ENCODE measurements at places on chromosomes 16 and 17. TPM values are rescaled to one million over a fixed set of nuclear protein-coding genes. Genes with fewer than 3 reads are reported as not detected.

DNA sequence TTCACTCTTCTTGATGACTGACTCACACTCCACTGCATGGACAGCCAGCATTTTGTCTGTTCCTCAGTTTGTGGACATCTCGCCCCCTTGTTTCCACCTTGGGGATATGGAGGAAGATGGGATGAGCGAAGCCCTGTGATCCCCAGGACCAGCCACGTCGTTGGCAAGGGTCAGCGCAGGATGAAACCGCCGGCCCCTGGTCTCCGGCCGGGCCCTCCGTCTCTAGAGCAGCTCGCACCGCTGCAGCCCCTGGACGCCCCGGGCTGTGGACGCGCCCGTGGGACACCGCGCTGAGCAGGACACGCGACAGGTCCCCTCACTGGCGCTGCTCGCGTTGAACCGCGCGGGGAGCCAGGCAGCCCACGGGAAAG, 604 bp upstream of the ZC3H18 start:
- H3K27me3 ChIP-seq = no peaks in the 10 kb centered on the region
- peak overlapping the region; percentile 81 for H3K27ac ChIP-seq

DNA sequence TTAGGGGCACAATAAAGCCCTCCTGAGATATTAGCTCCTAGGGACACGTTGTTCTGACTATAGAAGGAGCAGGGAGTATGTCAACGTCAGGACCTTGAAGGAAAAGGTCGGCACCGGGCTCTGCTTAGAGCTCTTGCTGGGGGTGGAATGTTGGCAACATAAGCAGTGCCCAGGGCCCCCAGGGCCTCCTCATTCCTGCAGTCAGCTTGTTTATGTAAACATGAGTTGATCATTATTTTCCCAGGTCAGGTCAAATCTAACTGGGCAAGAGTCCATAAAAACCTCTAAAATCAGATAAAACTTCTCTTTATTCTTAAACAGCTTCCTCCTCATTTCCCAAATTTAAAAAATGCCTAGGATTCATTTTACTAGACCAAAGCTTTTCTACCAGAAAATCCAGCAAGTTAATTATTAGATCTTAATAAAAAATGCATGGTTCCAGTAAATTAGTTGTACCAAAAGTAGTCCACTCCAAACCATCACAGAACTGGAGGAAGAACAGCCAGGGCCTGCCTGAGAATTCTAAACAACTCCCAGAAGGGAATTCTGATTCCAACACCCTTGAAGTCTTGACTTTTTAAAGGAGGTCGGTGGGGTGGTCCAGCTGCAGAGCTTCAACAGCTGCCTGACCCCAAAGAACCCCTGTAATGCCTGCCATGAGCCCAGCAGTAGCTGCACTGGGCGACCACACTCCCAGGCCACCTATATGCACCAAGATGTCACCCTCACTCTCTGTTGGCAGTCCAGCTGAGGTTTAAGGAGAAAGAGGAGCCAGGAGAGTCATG, 54.3 kb downstream of the AMFR start:
- H3K27me3 ChIP-seq = no peaks in the 10 kb centered on the region
- H3K36me3 ChIP-seq = no peaks in the 10 kb centered on the region
- no peak for DNase-seq
- H3K27ac ChIP-seq = peak overlapping the region; percentile 43
- peaks cover 5% of the 10 kb centered on the region for H3K4me1 ChIP-seq

DNA sequence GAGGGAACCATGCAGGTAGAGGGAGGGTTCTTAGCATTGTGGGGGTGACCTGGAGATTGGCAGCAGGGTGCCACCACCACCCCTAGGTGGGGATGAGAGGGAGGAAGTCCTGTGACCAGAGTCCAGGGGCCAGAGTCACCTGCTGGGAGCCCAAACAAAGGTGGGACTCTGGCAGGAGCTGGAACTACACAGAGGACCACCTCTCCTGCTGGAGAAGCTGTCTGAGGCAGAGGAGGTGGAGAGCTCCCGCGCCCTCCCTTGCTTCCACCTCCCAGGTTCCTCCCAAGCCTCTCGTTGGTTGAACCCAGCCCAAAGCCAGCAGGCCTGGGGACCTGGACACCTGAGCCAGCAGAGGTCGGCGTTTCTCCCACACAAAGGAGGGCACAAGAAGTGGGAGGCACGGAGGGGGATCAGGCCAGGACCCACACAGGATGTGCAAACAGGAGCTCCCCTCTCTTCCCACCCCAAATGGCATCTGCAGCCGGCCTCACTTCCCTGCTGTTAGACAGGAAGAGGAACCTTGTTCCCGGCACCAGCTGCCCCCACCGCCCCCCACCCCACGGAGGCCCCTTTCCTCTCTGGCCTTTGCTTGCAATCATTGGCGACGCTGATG, 154.6 kb downstream of the SEC14L1 start:
- H3K36me3 ChIP-seq = no peaks in the 10 kb centered on the region
- H3K4me1 ChIP-seq = peaks cover 9% of the 10 kb centered on the region
- H3K27me3 ChIP-seq = no peaks in the 10 kb centered on the region
- H3K27ac ChIP-seq = no peak overlapping the region
- no peak overlapping the region for H3K4me3 ChIP-seq
- DNase-seq = no peak

GRCh38 chr16:50505115-50505514, 43.1 kb upstream of the NKD1 start:
- H3K4me1 ChIP-seq = no peaks in the 10 kb centered on the region
- no peaks in the 10 kb centered on the region for H3K36me3 ChIP-seq
- H3K27me3 ChIP-seq = no peaks in the 10 kb centered on the region
- DNase-seq = no peak
- no peak overlapping the region for H3K27ac ChIP-seq
- H3K4me3 ChIP-seq = no peak overlapping the region

- H3K4me3 ChIP-seq = no peak overlapping the region
- no peaks in the 10 kb centered on the region for H3K36me3 ChIP-seq
- H3K27ac ChIP-seq = no peak overlapping the region
- H3K4me1 ChIP-seq = peaks cover 13% of the 10 kb centered on the region
- H3K27me3 ChIP-seq = no peaks in the 10 kb centered on the region
These were observed 13.1 kb downstream of the RAPGEFL1 start for GRCh38 chr17:40190197-40191021.

GRCh38 chr16:53087101-53087500, 32.3 kb downstream of the CHD9 start:
- H3K4me1 ChIP-seq = peaks cover 48% of the 10 kb centered on the region
- DNase-seq = no peak

GRCh38 chr16:88804552-88805339, 1.2 kb downstream of the CDT1 start:
- no peaks in the 10 kb centered on the region for H3K27me3 ChIP-seq
- H3K27ac ChIP-seq = no peak overlapping the region
- no peak for DNase-seq
- peaks cover 19% of the 10 kb centered on the region for H3K4me1 ChIP-seq

- no peak for DNase-seq
- no peaks in the 10 kb centered on the region for H3K4me1 ChIP-seq
- H3K27me3 ChIP-seq = no peaks in the 10 kb centered on the region
- H3K36me3 ChIP-seq = peaks cover 3% of the 10 kb centered on the region
- no peak overlapping the region for H3K4me3 ChIP-seq
These were observed 103.8 kb downstream of the TRIM37 start for GRCh38 chr17:59002848-59003247.

DNA sequence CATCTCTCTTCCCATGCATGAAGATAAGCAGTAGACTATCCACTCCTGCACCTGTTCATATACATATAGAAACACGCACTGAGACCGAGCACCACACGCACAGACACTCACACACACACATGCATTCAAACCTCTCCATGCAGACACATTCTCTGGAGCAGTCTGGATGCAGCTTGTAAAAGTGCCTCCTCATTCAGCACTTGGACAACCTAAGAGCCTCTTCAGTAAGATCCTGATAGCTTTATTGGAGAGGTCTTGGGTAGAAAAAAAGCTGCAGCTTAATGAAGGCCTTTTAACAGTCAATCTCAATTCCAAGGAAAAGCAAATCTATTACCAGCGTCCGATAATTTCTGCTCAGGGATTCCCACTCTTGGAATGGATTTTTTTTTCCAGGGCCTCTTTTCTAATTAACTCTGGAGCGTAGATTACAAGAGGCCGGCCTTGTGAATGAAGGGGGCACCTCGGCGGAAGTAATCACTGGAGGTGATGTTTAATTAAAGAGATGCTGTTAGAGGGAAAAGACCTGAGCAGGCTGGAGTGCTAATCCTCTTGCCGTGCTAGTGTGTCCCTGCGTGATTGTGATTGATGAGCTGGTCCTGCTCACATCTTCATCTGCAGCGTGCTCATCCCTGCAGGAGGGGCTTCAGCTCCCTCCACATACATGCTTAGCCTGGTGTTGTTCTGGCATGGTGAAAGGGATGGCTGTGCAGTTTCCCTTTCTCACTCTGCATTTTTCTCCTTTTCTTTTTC, 155.1 kb downstream of the RBFOX1 start:
- H3K27me3 ChIP-seq = no peaks in the 10 kb centered on the region
- no peaks in the 10 kb centered on the region for H3K36me3 ChIP-seq
- no peak overlapping the region for H3K4me3 ChIP-seq
- no peaks in the 10 kb centered on the region for H3K4me1 ChIP-seq

GRCh38 chr17:10600571-10600970, 51.1 kb upstream of the MYH2 start:
- no peak for DNase-seq
- no peak overlapping the region for H3K27ac ChIP-seq
- no peak overlapping the region for H3K4me3 ChIP-seq
- H3K36me3 ChIP-seq = no peaks in the 10 kb centered on the region
- H3K27me3 ChIP-seq = no peaks in the 10 kb centered on the region

DNA sequence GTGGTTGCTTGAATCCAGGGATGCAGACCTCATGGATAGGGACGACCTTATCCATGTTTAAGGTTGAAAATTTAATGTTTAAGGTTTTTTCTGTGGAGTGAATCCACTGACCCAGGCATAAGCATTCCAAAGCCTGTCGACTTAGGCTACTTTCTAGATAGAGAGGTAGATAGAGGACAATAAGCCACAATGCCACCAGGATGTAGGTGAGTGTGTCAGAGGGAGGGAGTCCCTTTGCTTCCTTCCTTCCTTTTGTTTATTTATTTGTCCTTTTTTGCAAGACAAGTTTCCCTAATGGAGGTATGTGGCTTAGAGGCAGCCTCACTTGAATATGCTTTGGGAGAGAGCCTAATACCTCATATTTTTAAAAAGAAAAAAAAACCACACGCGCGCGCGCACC, 834.2 kb upstream of the SOX9 start:
- no peak for DNase-seq
- H3K27ac ChIP-seq = no peak overlapping the region
- no peak overlapping the region for H3K4me3 ChIP-seq
- no peaks in the 10 kb centered on the region for H3K36me3 ChIP-seq

- H3K27me3 ChIP-seq = no peaks in the 10 kb centered on the region
- no peak overlapping the region for H3K4me3 ChIP-seq
- peak overlapping the region; percentile 83 for H3K27ac ChIP-seq
- no peaks in the 10 kb centered on the region for H3K36me3 ChIP-seq
These were observed 17.6 kb upstream of the ABR start for GRCh38 chr17:1197379-1197778.

GRCh38 chr16:48136547-48137360, 19.0 kb downstream of the ABCC12 start:
- no peaks in the 10 kb centered on the region for H3K27me3 ChIP-seq
- no peak for DNase-seq

DNA sequence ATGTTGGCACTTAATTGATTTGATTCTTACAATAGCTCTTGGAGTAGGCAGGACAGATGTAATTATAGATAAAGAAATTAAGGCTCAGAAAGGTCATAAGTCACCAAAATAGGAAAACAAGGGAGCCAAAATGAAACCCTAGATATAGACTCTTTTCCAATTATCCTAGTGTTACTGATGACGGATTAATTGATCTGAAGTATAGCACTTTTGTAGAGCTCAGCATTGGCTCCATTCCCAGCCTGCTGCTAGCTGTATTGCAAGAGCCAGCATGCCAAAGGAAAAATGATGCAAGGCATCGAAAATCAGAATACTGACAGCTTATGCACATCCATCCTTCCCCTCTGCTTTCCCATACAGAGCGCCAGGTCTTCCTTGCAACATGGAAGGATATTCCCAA, 21.6 kb upstream of the RASL10B start:
- no peak for DNase-seq
- H3K36me3 ChIP-seq = peaks cover 29% of the 10 kb centered on the region

DNA sequence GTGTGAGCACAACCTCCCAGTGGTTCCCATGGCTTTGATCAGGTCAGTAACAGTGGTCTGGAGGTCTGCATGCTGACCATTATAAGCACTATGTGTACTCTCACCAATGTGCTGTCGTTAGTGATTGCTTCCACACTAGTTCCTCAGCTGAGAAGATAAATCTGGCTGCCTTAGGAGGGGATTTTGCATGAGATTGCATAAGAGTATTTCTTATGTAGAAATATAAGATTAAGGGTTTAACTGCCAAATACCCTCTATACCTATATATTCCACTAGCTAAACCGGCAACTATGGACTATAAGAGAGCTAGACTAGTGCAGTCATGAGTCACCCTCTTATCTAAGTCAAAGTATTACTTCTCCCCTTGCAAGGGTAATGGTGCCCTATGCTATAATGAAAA, 580.2 kb downstream of the CDH11 start:
- H3K4me3 ChIP-seq = no peak overlapping the region
- H3K36me3 ChIP-seq = no peaks in the 10 kb centered on the region
- H3K27ac ChIP-seq = no peak overlapping the region
- no peaks in the 10 kb centered on the region for H3K27me3 ChIP-seq
- H3K4me1 ChIP-seq = no peaks in the 10 kb centered on the region

GRCh38 chr16:86292171-86292775, 218.1 kb upstream of the FOXF1 start:
- no peaks in the 10 kb centered on the region for H3K36me3 ChIP-seq
- H3K4me1 ChIP-seq = peaks cover 5% of the 10 kb centered on the region
- peaks cover 35% of the 10 kb centered on the region for H3K27me3 ChIP-seq
- DNase-seq = no peak
- H3K27ac ChIP-seq = no peak overlapping the region
- H3K4me3 ChIP-seq = no peak overlapping the region

DNA sequence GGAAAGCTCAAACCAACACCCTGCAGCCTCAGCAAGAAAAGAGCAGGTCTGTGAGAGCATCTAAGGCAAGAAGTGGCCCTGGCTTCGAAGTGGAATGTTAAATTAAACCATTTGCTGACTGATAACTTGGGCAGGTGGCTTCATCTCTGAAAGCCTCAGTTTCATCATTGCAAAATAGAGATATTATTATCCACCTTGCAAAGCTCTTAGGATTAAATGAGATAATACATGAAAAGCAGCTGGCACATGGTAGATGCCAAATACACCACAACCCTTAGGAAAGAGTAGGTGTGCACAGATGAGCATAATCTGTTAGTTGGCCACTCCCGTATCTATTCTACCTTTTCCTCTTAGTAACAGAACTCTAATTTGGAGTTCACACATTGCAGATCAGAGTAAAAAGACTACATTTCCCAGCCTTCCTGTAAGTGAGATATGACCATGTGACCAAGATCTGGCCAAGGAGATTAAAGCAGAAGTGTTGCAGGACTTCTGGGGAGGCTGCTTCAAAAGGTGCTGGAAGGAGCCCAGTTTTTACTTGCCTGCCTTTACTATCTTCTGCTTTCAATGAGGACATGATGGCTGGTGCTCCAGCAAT, 288.7 kb downstream of the SOX9 start:
- no peak overlapping the region for H3K27ac ChIP-seq
- no peak overlapping the region for H3K4me3 ChIP-seq
- H3K36me3 ChIP-seq = no peaks in the 10 kb centered on the region
- no peaks in the 10 kb centered on the region for H3K27me3 ChIP-seq
- H3K4me1 ChIP-seq = peaks cover 19% of the 10 kb centered on the region

- H3K27me3 ChIP-seq = no peaks in the 10 kb centered on the region
- H3K36me3 ChIP-seq = no peaks in the 10 kb centered on the region
- no peak for DNase-seq
- H3K27ac ChIP-seq = no peak overlapping the region
These were observed 41.4 kb upstream of the ULK2 start for GRCh38 chr17:19909139-19909538.

The TBC1D3 gene
- not detected for total RNA-seq

The KRT40 gene
- total RNA-seq = not detected

Measured in transverse colon (tissue), 4 donors.